NCI-H2081 (cell line): ENCODE measurements at places on chromosomes 2 and 18.

GRCh38 chr2:63569740-63570139, 18.5 kb downstream of the WDPCP start:
- no peak for DNase-seq

GRCh38 chr2:98356729-98357128, 10.5 kb downstream of the CNGA3 start:
- no peak for DNase-seq

DNA sequence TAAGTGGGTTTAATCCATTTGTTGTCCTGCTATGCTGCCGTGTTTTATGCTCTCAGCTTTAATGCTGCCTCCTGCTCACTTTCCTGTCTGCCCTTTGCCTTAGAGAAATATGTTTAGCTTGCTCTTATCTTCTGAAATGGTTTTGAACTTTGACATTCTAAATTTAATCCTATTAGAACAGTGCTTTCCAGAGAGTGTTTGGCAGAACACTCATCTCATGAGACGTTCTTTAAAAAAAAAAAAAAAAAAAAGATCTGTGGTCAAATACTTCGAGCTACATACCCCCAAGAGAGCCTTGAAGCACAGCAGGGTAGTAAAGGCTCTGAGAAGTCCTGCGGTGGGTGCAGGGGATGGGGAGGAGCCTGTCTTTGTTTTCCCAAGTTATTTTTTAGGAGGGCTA, 161.3 kb downstream of the SPP2 start:
- DNase-seq = no peak

DNA sequence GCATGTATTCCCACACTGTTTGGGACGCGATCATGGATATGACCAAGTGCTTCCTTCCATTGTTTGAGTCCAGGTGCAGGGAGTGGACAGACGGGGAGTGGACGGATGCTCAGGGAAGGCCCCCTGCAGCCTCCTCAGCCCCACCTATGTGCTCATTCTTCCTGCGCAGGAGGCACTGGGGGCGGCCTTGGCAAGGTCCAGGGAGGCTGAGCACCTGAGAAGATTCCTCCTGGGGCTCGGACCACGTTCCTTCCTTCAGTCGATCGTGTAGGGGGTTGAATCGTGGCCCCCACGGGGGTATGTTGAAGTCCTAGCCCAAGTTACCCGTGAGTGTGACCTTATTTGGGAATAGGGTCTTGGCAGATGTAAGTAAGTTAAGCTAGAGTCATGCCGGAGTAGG, 60.4 kb downstream of the ASB1 start:
- no peak for DNase-seq

DNA sequence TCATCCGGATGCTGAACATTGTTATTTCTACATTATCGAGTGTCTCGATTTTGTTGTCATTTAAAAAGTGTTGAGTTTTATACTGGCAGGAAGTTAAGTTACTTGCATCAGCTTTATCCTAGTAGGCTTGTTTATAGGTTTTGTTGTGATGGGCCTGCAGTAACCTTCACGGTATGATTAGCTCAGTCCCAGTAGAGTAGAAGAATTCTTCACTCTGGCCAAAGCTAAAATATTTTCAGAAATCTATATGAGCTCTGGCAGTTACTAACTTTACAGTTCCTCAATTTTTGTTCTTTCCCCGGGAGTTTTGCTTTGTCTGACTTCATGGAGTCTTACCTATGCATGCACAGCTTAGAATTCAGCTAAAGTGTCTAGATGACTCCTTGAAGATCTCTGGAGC, 294.9 kb downstream of the NAPG start:
- no peak for DNase-seq

DNA sequence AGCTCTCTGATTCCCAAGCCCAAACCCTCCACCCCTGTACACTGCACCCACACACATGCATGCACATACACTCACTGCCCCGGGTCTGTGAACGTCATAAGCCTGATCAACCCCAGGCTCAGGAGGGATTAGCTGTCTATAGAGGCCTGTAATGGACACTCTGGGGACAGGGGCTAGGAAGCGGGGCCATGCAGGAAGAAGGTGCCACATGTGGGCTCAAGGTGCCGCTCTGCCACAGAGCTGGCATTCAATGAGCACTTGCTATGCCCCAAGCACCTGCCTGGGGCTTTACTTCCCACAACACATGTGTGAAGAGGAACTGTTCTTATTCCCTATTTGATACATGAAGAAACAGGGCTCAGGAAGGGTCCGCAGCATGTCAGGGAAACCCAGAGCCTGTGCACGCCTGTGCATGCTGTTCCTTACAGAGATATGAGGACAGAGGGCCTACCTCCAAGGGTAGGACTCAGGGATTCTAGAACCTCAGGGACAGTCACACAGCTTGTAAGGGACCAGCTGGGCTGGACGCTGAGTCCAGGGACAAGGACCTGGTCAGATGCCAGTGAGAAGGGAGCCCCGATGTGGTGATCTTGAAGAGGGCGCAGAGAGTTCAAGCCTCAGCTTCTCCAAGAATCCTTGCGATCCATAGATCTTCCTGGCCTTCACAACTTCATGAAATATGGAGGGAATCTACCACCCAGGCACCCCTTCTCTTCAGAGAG, 5.0 kb downstream of the BIN1 start:
- no peak for DNase-seq

DNA sequence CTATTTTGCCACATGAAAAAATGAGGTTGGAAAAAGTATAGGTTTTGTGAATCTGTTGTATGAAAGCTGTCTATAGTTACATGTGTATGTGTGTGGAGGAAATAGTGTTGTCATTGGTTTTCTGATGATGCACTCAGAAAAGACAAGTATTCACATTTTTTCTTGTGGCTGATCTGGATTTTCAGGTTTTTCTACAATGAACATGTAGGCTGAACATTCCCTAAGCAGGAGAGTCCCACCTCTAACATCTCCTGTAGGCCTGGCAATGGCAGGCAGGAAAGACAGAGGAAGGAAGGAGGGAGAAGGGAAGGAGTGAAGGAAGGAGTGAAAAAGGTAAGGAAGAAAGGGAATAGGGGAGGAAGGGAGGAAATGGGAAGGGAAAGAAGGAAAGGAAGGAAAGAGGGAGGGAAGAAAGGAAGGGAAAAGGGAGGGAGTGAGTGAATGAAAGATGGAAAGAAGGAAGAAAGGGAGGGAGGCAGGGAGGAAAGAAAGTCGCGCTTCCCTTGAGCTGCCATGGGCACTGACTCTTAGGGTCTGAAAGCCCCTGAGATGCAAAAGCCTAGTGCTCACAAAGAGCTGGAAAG, 495 bp upstream of the IL36RN start:
- no peak for DNase-seq

GRCh38 chr18:28174181-28174905, 2.6 kb downstream of the CDH2 start:
- DNase-seq = no peak

DNA sequence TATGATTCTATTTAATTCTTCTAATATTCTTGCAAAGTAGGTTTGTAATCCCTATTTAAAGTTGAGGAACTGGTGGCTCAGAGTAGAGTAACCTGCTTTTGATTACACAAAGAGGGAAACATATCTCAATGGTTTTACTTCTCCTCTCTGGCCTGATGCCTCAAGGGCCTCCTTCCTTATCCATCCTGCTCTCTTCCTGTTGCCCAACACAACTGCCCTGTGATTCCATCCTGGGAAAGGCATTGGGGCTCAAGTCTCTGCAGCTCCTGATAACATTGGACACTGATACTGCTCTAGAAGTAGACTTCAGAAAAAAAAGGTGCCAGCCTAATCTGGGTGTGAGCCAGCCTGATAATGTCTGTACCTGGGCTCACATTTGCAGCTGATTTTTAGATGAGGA, 75.8 kb downstream of the RDH14 start:
- no peak for DNase-seq

DNA sequence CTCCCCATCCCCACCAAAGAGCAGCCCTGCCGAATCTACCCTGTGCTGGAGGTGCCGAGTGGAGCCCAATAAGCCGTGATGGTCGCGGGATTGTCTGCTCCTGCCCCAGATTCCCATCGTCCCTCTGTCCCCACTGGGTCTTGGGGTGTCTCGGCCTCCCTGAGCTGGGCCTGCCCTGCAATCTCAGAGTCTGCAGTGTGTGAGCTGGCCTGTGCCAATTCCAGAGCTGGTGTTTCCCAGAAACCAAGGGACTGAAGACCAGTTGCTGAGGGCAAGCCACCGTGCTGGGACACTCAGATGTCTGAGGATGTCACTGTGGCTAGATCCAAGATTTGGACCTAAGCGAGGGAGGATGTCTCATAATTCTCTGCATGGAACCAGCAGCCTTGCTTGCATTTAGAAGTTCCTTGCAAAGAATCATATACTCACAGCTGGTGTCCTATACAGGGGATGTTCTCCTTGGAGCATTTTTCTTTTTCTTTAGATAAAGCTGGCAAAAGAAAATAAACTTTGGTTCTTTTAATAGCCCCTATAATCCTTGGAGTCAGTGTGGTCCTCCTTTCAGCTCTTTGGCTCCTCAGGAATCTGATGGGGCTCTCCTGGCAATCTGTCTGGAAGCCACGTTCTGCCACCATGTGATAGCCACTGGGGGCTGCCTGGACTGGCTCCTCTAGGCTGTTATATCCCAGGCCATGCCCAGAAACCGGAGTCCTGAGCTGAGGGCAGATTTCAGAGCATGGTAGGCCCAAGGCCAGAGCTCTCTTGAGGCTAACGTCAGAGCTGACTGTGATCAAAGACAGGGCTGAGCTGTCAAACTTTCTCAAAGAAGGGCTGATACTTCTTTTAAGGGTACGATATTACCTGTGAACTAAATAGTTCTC, 140.1 kb upstream of the HAAO start:
- no peak for DNase-seq

- DNase-seq = no peak
These were observed 318.8 kb downstream of the ZEB2 start for GRCh38 chr2:144201126-144201525.

GRCh38 chr2:235677276-235677788, 183.5 kb downstream of the AGAP1 start:
- no peak for DNase-seq

GRCh38 chr2:69804416-69804815, 25.0 kb upstream of the GMCL1 start:
- DNase-seq = no peak

DNA sequence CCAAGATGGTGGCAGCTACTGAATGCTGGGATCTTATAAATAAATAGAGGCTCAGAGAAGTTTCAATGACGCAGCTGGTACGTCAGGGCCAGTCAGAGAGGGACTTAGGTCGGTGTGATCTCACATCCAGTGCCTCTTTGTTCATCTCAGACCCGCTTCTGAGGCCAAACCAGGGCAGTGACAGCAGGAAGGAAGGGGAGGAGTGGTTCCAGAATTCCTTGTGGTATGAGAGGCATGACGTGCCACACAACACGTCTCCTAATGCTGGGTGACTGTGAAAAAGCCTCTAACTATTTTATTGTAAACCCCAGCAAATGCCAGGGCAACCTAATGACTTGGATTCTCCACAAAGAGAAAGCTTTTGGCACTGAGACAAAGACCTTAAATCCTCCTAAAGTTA, 423.3 kb downstream of the LPIN1 start:
- no peak for DNase-seq

GRCh38 chr2:232886176-232886575, 16.1 kb downstream of the SNORC start:
- DNase-seq = no peak
